Stimulated activated CD8-positive, alpha-beta memory T cell treated with anti-CD3 and anti-CD28 coated beads, Interleukin-4, amount 100 ng/mL, for 1 hour (primary cell): ENCODE measurements at places on chromosomes 7 and 10.

DNA sequence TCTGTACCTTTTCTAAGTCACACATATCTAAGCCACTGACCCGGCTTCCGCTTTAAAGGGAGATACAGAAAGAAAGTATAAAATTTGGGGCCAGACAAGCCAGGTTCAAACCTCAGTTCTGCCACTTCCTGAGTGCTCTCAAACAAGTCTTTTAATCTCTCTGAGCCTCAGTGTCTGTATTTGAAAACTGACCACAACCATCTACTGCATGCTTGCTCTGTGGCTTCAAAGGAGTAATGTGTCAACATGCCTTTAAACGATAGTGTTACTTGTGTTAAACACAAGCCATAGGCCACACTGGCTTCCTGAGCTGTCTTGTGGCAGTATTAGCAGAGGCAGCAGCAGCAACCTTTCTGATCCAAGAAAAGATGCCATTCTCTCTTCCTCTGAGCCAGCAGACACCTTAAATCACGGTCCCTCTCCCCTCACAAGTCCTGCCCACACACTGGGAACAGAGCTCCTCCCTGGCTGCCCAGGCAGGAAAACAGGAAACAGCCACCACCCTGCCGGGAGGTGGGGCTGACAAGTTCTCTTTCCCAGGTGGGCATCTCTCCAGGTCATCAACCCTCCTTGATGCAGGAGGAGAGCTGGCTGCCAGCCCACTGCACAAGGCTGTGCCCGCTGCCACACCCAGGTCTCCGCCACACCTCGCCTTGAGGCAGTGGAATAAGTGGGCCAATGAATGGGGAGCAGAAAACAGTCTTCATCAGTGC is 10.7 kb downstream of the HIP1 start:
- DNase-seq: no peak

GRCh38 chr10:77531441-77532001 is 106.1 kb downstream of the KCNMA1 start:
- no peak for DNase-seq

GRCh38 chr7:134415700-134416099 is 43.2 kb downstream of the AKR1B1 start:
- DNase-seq: no peak

DNA sequence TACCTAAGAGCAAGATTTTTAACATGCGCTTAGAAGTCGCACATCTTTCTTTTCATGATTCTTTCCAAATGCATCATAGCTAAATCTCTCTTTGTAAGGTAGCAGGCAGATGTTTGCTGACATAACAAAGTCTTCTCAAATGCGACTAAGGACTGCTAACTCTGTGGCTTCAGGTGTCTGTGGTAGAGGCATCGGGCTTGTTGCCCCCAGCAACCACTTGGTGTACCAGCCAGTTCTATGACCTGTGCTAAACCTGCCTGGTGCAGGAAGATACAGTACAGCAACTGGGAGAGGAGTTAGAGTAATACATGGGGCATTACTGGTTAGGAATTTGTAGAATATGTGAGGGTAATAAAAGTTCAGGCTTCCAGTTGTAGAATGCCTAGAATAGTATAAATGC is 654.1 kb downstream of the NRG3 start:
- no peak for DNase-seq

- DNase-seq: no peak
Observed at GRCh38 chr7:36781011-36781738, 56.9 kb upstream of the AOAH start.

DNA sequence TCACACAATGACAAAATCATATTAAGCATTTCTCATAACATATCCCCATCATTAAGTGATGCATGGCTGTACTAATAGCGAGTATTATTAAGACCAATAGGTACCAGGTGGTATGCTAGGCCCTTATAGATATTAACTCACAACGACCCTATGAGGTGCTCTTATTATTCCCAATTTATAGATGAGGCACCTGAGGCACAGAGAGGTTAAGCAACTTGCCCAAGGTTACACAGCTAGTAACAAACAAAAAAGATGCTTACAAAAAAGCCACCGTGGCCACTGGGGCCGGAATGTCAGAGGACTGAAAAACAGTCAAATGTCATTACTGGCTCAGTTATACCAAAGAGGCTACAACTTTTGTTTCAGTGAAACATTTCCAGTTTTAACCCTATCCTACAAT is 96.0 kb downstream of the OR13A1 start:
- no peak for DNase-seq

- DNase-seq: no peak
Observed at GRCh38 chr7:17318146-17318545, 19.7 kb downstream of the AHR start.

DNA sequence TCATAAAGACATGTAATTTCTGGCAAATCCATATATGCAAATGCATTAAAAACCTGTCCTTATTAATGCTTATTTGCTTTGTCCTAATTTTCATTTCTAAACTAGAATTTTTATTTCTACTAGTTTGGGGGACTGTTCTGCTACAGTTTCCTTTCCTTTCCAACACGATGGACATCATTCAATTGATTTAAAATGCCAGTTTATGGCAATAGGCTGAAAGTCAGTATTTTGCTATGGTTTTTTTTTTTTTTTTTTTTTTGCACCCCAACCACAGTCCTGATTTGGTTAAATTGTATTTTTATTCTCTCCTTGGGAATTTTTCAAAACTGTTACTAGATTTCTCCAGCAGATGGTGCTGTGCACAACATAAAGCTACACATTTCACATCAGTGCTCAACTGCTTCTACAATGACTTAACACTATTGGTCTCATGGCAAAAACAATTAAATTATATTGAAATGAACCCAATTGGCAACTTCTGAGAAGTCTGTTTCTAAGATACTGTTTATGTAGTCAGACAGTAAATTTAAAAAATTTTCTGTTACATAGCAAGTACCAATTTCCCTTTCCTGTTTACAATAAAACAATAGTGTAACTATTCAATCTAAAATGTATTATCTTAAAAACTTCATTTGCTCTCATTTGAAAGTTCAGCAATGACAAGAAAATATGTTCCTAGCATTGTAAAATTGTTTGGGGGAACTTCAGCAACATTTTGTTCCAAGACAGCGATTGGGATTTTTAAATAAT is 193.8 kb upstream of the CCDC6 start:
- DNase-seq: no peak

DNA sequence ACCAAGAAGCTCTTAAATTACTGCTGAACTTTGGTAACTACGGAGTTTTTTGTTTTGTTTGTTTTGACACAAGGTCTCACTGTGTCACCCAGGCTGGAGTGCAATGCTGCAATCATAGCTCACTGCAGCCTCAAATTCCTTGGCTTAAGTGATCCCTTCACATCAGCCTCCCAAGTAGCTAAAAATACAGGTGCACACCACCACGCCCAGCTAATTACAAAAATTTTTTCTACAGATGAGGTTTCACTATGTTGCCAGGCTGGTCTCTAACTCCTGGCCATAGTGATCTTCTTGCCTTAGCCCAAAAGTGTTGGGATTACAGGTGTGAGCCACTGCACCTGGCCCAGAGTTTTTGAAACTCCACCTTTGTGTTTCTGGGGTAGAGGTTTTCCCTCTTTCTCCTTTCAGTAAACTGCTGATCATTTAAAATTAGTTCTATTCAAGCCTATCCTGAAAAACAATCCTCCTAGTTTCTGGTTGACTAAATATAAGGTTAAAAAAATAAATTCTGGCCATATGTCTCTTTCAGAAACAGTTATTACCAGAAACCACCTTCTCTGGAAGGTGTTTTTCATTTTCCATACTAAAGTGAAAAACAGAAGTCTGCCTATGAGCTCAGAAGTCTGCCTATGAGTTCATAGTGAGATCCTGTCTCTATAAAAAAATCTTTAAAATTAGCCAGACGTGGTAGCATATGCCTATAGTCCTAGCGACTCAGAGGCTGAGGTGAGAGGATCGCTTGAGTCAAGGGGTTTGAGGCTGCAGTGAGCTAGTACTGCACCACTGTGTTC is 63.9 kb downstream of the VOPP1 start:
- no peak for DNase-seq

- no peak for DNase-seq
Observed at GRCh38 chr10:127971963-127972615, 65.2 kb downstream of the PTPRE start.

DNA sequence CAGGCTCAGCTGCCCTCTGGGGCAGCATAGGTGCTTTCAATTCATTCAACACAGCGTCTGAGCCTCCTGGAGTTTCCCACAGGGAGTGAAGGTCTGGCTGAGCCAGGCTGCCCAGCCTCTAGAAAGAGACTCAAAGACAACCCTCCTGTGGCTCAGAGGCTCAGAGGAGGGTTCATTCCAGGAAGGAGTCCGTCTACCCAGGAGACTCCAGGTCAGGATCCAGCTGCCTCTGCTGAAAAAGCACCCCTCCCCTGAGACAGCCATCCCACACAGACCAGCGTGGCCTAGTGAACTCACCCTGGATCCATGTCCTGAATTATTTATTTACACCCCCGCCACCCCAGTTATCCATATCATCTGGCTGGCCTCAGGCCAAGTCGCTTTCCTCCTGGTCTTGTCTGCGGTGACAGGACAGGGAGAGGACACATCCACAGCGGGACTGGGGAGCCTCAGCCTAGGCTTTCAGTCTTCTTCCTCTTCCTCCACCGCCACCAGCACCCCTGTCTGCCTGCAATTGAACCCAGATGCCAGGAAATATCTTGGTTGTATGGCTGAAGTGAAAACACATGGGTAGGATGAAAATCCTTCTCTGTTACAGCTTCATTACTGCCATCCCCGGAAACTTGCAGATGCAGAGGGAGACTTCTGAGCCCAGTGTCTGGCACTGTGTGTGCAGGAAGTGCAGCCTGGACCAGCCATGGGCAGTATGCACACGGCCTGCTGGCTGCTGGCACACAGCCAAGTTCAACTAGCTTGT is 44.0 kb upstream of the COL13A1 start:
- no peak for DNase-seq

- no peak for DNase-seq
Observed at GRCh38 chr10:24415455-24416125, 206.7 kb downstream of the KIAA1217 start.

DNA sequence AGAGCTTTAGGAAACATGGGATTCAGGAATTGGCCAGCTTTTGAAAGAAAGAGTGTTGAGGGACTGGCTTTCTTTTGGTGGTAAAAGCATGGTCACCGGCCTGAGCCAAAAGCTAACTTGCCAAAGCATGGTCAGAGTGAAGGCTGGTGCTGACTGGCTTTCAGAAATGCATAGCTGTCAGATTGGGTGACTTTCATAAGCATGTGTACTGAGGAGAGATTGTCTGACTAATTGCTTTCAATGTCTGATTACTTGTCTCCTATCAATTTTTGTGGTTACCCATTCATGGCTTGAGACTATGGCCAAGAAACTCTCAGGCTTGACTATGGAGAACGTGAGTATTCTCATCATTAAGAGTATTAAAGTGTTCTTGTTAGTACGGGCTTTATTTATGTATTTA is 28.2 kb downstream of the ZNF25 start:
- no peak for DNase-seq

GRCh38 chr10:118571123-118571522 is 24.3 kb downstream of the PRLHR start:
- DNase-seq: no peak

GRCh38 chr7:43884209-43884608 is 14.9 kb upstream of the MRPS24 start:
- no peak for DNase-seq

- no peak for DNase-seq
Observed at GRCh38 chr10:12588091-12588860, 238.9 kb downstream of the CAMK1D start.

DNA sequence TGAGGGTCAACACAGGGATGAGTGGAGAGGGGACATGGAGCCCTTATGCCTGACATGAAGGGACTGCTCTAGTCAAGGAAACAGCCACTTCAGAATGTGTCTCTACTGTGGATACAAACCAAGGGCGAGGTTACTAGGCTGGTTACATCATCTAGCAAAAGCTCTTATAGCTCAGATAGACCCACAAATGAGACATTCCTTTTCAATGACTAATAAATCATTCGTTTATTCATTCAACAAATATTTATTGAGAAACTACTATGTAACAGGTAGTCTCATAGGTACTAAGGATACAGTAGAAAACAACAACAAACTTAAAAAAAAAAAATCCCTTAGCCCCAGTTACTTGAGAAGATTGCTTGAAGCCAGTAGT is 219.5 kb downstream of the KIAA1217 start:
- no peak for DNase-seq

- DNase-seq: no peak
Observed at GRCh38 chr7:117385363-117386109, 41.8 kb downstream of the ASZ1 start.
